NCI-H1436 (cell line): ENCODE measurements at places on chromosomes 16 and 17.

DNA sequence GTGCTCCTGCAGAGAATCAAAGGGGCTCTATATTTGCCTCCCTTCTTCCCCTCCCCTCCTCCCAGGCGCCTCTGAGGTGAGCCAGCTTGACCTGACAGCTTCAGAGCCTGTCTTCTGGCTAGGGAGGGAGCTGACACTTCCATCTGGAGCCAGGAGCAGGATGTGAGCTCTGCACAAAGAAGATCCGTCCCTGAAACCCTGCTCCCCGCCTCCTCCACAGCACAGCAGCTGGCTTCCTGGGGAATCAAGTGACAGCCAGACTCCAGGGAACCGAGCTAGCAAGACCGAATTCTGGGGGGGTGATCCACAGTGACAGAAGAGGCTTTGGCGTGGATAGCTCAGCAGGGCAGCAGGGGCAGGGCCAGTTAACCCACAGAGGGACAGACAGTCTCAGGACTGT is 37.2 kb downstream of the CCDC182 start:
- DNase-seq: peak; percentile 35

- no peak for DNase-seq
Observed at GRCh38 chr16:57799600-57800199, 2.6 kb downstream of the KIFC3 start.

- peak; percentile 54 for DNase-seq
Observed at GRCh38 chr16:83356266-83356665, 451.5 kb upstream of the HSBP1 start.

- no peak for DNase-seq
Observed at GRCh38 chr17:75205793-75206163, 299 bp downstream of the NUP85 start.

DNA sequence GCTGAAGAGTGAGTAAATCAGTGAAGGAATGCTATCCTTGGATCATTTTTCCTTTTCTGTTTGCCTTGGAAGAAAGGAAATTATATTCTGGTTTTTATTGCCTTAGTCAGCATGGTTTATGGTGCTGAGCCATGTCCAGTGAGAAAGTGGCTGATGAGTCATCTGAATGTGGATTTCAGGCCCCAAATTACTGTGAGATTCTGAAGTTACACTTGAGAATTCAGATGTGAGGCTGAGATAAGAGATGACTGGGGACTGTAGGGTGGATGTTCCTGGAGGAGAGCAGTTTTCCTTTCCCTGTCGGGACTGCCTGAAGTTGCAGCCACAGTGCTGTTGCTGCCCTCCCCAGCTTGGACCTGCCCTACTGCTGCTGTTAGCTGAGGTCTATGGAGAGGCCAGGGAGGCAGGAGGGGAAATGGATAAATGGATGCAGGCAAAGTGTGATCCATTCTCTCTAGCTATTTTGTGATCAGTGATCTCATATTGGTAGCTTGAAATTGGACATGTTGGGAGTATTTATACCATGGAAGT is 4.2 kb upstream of the MAP3K14 start:
- no peak for DNase-seq

GRCh38 chr16:84177741-84178073 is 9.2 kb downstream of the TAF1C start:
- DNase-seq: no peak

- DNase-seq: no peak
Observed at GRCh38 chr16:85307552-85308364, 195.5 kb upstream of the CIBAR2 start.

DNA sequence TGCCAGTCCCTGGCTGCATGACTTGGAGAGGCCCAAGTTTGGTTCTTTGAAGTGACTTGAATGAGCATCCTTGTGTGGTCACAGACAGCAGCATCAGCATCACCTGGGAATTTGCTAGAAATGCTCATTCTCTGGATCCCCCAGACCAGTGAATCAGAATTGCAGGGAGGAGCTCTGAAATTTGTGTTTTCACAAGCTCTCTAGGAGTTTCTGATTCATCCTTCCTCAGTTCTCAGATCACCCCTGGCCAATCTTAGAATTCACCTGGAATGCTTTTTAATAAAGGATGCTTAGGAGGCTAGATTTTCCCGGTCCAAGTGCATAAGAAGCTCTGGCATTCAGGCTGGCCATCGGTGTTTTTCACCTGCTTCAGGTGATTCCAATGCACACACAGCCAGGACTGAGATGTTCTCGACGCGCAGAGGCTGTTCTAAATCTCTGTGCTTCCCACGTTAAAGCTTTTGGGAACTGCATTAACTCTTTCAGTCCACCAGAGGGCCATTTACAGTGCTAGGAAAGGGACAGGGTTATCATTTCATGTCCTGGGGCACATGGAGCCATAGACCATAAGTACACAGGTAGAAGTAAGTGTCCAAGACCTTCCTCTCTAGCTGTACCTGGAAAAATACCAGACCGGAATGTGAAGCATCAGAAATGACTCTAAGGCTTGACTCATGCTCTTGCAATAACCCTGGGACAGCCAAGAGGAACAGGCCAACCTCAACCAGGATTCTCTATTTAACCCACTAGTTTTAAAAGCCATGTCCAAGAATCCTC is 85.7 kb upstream of the XYLT1 start:
- DNase-seq: peak; percentile 20

- DNase-seq: no peak
Observed at GRCh38 chr17:18262641-18263040, 2.2 kb downstream of the MIEF2 start.
